LHCN-M2 (cell line): ENCODE measurements at places on chromosomes 6 and 20.

DNA sequence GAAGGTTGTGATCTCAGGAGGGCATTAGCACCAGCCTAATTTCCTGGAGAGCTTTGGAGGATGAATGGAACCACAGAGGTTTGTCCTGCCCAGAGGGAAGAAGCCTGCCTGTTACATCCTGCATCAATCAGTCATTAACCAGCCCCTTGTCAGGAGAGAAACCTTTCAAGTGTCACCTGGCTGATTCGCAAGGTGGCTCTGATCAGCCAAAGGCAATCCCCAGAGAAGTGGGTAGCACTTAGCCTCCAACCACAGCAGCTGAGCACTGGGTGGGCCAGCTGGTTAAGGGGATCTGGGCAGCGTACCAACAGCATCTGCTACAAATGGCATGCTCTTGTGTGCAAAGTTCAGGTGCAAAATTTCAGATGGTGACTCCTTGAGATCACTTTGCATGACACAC, 26.9 kb downstream of the ANKEF1 start:
- DNase-seq: no peak

DNA sequence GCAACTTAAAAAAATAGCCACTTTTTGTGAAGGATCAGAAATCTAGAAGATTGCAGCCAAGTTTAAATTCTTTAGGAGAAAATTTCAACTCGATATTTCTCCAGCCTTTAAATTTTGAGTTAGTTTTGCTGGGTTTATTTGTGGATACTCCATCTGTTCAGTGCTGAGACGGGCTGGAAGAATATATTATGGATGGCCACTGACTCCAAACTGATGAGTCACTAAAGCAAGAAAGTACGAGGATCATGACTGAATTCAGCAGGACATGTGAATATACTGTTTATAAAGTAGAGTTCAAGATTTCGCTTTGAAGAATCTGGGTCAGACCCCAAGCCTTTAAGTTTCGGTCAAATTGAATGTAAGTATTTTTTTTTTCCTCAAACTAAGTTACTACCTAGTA, 199.5 kb downstream of the ADGRB3 start:
- DNase-seq: no peak

GRCh38 chr20:50354721-50355589, 155.2 kb upstream of the PTPN1 start:
- no peak for DNase-seq

- no peak for DNase-seq
These were observed 519.5 kb downstream of the PREX1 start for GRCh38 chr20:48308232-48308781.

GRCh38 chr6:41454189-41454789, 91.9 kb upstream of the FOXP4 start:
- no peak for DNase-seq

DNA sequence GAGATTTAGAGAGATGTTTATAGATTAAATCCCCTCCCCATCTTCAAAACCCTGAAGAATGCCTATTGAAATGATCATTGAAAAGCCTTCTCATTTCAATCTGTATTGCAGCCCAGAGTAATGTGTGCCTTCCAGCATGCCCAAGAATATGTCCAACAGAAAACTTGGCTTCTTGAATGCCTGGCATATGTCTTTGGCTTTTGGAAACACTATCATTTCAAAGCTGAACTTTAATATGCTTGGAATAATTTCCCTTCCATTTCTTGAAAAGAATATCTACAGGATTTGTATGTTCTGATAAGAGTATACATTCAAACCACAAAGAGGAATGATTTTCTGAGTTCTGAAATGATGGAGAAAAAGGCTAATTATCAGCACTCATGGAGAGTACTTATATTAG, 11.9 kb upstream of the PBOV1 start:
- DNase-seq: no peak

- DNase-seq: no peak
These were observed 34.4 kb downstream of the EDN3 start for GRCh38 chr20:59334651-59335300.

- DNase-seq: no peak
These were observed 62.2 kb downstream of the SSR1 start for GRCh38 chr6:7250812-7251211.

DNA sequence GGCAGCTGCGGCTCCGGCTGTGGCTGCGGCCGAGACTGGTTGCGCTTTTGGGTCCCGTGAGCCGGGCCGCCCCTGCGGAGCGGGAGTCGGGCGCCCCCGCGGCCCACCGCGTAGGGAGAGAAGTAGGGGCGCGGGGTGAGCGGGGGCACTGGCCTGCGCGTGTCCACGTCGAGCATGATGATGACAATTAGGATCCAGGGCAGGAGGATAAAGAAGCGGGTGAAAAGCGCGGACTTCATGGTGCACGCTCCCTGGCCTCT, 739 bp downstream of the B3GAT2 start:
- DNase-seq: no peak

GRCh38 chr20:29743101-29743931, 1514.1 kb upstream of the DEFB115 start:
- no peak for DNase-seq

GRCh38 chr20:37992802-37993409, 40.4 kb downstream of the TTI1 start:
- DNase-seq: peak; percentile 97

DNA sequence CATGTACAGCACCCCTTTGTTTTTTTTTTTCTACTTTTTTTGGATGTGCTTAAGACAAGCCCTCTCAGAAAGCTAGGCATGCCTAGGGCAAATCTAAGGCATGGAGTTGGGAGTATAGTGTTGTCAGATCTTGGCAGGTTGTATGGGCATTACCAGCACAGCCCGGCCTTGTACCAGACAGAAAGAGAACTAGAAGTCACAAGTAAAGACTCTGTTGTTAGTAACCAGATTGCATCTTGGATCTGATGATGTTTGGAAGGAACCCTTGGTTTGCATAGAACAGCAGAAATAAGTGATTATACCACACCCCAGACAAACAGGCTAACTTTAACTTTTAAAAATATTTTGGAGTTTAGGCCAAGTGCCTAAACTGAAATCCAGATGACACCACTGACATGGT, 25.6 kb downstream of the STK35 start:
- DNase-seq: no peak

GRCh38 chr6:107716688-107717089, 107.4 kb downstream of the SCML4 start:
- peak; percentile 26 for DNase-seq

- no peak for DNase-seq
These were observed 490.4 kb downstream of the CDKAL1 start for GRCh38 chr6:21024616-21025015.

DNA sequence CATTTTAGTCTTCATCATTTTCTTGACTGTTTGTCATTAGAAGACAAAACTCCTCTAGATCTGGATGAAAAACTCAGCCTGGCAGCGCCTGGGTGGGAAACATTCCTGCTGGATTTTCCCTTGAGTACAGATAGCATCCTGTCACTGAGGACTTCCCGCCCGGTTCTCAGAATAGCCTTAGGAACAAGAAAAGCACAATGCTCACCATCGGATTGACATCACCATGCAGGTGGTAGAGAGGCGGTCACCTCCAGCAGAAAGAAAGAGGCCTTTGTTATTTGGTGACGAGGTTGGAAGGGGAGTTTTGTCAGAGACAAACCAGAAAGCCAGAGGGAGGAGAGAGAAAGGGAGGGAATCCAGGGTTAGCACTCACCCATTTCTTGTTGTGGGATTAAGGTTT, 39.8 kb downstream of the KIF25 start:
- no peak for DNase-seq

DNA sequence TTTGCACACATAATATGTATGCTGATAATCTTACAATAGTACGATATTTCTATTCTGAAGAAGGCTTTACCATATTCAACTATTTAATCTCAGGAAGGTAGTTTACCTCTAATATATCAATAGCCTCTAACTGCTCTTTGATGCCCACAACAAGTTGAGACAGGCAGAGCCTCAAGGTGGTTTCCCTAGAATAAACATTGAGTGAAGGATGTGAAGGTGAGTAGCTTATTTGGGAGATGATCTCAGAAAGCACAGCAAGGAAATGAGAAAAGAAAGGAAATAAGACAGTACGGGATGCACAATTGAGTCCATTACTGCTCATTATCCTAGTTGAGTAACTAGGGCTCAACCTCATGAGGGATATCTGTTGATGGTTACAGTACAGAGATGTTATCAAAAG, 638.4 kb downstream of the MAFB start:
- DNase-seq: no peak
